ENCODE measurements at places on chromosomes 2 and 18. TPM values are rescaled to one million over a fixed set of nuclear protein-coding genes. Genes with fewer than 3 reads are reported as not detected.

GRCh38 chr2:219125225-219125885 lies 35.3 kb downstream of the NHEJ1 start:
- no peaks in the 10 kb centered on the region for H3K36me3 ChIP-seq
- no peaks in the 10 kb centered on the region for H3K27me3 ChIP-seq
- no peak for DNase-seq

DNA sequence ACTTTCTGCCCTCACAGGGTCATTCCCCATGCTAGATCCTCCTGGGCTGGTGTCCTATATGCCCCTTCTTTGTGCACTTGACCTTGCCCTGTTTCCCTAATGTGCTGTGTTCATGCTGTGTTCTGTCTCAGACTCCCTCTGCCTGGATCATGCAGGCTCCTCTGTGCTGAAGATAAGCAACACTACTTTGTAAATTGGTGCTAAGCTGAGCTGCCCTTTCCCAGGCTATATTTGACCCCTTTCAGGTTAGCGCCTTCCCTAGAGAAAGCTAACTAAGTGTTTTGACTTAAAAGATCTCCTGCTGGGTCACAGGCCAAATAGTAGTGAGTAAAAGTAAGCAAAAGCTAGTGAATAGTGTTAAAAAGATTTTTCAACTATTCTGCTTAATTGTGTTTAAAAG lies 257.2 kb upstream of the RGPD4 start:
- H3K27me3 ChIP-seq, result no peaks in the 10 kb centered on the region
- no peak overlapping the region for H3K27ac ChIP-seq
- H3K36me3 ChIP-seq, result no peaks in the 10 kb centered on the region

GRCh38 chr2:152049541-152049940 lies 49.3 kb downstream of the CACNB4 start:
- H3K4me1 ChIP-seq, result no peaks in the 10 kb centered on the region
- DNase-seq, result no peak
- H3K27ac ChIP-seq, result no peak overlapping the region
- H3K36me3 ChIP-seq, result no peaks in the 10 kb centered on the region
- H3K27me3 ChIP-seq, result no peaks in the 10 kb centered on the region
- H3K4me3 ChIP-seq, result no peak overlapping the region

ALPG gene
- 65.3 TPM for total RNA-seq

GRCh38 chr18:54357082-54357659 lies 487 bp downstream of the STARD6 start:
- no peaks in the 10 kb centered on the region for H3K36me3 ChIP-seq
- no peaks in the 10 kb centered on the region for H3K27me3 ChIP-seq
- H3K4me3 ChIP-seq, result peak overlapping the region; percentile 72
- DNase-seq, result no peak

ASXL3 gene
- 0.74 TPM for total RNA-seq

DNA sequence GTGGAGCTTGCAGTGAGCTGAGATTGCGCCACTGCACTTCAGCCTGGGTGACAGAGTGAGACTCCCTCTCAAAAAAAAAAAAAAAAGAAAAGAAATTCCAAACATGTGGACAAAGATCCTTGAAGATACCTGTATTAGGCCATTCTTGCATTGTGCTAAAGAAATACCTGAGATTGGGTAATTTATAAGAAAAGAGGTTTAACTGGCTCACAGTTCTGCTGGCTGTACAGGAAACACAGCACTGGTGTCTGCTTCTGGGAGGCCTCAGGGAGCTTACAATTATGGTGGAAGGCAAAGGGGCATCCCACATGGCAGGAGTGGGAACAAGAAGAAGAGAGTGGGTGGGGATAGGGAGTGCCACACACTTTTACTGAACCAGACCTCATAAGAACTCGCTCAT lies 140.1 kb downstream of the SS18 start:
- no peak for DNase-seq

DNA sequence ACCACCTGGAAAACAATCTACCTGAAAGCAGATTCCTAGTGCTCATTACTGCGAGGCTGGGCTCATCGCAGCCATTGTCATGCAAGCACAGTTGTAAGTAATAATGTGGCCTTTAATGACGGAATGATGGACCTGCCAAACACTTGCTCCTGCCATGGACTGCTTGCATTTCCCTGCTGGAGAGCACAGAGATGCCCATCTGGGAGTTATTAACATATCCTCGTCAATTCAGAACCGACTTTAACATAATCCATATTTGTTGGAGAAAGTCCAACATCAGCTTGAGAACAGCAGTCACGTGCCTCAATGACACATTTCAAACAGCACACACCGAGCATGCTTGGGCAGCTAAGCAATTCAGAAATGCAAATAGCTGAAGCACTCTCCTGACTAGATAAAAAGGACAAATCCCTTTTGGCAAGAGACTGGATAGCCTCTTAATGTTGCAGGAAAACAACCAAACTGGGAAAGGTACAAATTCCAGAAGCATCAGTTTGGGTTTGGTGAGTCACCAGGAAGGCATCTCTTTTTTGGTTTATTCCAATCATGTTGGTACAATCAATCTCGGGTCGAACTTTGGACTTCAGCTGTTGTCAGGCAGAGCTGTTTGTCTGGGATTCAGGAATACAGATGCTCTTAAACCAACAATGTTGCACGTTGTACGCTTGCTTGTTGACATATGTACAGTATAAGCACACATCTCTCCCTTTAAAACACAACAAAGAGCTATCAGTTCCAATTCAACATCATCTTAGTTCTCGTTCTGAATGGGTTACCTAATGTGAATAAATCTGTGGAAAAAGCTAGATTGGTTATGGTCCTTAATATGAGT lies 395.8 kb downstream of the LNPK start:
- H3K36me3 ChIP-seq, result no peaks in the 10 kb centered on the region
- no peaks in the 10 kb centered on the region for H3K4me1 ChIP-seq
- no peak for DNase-seq

CFAP221 gene
- not detected for total RNA-seq

- no peaks in the 10 kb centered on the region for H3K4me1 ChIP-seq
- no peaks in the 10 kb centered on the region for H3K36me3 ChIP-seq
- H3K4me3 ChIP-seq, result no peak overlapping the region
- H3K27me3 ChIP-seq, result no peaks in the 10 kb centered on the region
- DNase-seq, result no peak
These were observed 111.9 kb downstream of the OSR1 start for GRCh38 chr2:19246496-19246895.

MYO3B gene
- 0.05 TPM for total RNA-seq

GRCh38 chr18:23994361-23994902 lies 20.1 kb upstream of the TTC39C start:
- H3K4me1 ChIP-seq, result 0 out of 2 replicates have a peak, but pooled peaks cover 3% of the 10 kb centered on the region
- H3K27ac ChIP-seq, result no peak overlapping the region
- peaks cover 5% of the 10 kb centered on the region for H3K27me3 ChIP-seq
- no peaks in the 10 kb centered on the region for H3K36me3 ChIP-seq

VWA3B gene
- total RNA-seq, result not detected

GRCh38 chr2:233981574-233982420 lies 64.6 kb downstream of the TRPM8 start:
- H3K27ac ChIP-seq, result peak overlapping the region; percentile 48
- H3K27me3 ChIP-seq, result no peaks in the 10 kb centered on the region
- peaks cover 22% of the 10 kb centered on the region for H3K4me1 ChIP-seq
- no peak overlapping the region for H3K4me3 ChIP-seq
- no peak for DNase-seq

GRCh38 chr2:179037807-179038206 lies 12.1 kb downstream of the CCDC141 start:
- H3K4me3 ChIP-seq, result no peak overlapping the region
- H3K36me3 ChIP-seq, result no peaks in the 10 kb centered on the region
- no peak overlapping the region for H3K27ac ChIP-seq

TANC1 gene
- 44.3 TPM for total RNA-seq
